Renal pelvis (tissue), 12 donors: ENCODE measurements at places on chromosomes 11 and 22.

- DNase-seq, result no peak
Observed at GRCh38 chr22:22810471-22810870, 77.1 kb upstream of the IGLL5 start.

DNA sequence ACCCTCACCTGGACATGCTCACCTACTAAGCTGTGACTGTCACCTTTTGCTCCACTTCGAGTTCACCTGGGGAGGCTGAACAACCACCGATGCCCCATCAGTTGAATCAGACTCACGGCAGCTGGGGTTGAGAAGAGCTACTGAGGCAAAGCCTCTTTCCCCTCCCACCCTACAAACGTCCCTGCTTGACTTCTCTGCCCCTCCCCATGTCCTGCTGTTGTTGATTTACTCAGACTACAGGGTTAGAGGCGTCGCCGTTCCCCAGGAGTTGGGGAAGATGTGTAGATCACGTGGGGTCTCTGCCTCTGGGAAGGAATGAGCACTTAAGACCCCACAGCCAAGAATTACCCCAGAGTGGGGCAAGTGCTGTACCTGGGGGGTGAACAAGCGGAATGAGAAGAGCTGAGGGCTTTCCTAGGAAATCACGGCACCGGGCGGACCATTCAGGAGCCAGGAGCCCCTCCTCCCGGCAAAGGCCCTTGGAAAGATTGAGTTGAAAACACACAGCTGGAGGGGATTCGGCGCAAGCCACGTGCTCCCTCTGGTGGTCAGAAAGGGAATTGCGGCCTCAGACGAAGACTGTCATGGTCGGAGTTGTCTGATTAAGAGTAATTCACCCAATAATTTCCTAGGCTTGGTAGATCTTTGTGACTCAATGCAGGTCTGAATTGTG, 7.0 kb downstream of the FXYD2 start:
- peak; percentile 86 for DNase-seq

DNA sequence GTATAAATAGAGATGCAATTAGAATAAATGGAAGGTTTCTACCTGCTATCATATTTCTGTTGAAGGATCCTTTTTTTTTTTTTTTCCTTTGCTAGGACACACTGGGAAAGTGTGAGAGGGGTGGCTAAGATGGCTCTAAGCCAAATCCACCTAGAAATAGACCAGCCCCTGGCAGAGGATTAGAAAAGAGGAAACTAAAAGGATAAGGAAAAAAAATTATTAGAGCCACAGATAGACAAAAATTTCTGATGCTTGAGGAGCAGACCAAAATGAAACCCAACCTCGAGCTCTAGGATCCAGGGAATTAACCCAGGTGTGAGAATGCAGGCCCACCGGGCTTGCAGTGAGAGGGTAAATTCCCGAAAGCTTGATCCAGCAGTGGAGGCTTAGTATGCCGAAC, 262.3 kb downstream of the CADM1 start:
- no peak for DNase-seq

- DNase-seq, result no peak
Observed at GRCh38 chr22:47098554-47098953, 336.1 kb downstream of the TBC1D22A start.

- DNase-seq, result no peak
Observed at GRCh38 chr11:110979696-110980095, 265.8 kb upstream of the POU2AF2 start.

DNA sequence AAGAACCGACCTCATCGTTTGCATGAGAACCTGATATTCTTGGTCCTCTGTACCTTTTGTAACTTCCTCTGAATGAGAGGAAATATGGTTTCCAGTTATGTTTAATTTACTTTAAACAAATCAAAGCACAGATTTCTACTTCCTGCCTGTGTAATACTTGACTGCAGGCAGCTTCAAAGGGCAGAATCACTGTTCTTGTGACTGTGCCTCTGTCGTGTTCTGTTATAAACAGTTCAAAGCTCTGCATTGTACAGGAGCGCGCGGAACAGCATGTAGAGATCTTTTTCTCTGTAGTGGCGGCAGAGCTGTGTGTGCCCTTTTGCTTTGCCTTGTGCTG, 73.2 kb upstream of the CLDN5 start:
- DNase-seq, result no peak

DNA sequence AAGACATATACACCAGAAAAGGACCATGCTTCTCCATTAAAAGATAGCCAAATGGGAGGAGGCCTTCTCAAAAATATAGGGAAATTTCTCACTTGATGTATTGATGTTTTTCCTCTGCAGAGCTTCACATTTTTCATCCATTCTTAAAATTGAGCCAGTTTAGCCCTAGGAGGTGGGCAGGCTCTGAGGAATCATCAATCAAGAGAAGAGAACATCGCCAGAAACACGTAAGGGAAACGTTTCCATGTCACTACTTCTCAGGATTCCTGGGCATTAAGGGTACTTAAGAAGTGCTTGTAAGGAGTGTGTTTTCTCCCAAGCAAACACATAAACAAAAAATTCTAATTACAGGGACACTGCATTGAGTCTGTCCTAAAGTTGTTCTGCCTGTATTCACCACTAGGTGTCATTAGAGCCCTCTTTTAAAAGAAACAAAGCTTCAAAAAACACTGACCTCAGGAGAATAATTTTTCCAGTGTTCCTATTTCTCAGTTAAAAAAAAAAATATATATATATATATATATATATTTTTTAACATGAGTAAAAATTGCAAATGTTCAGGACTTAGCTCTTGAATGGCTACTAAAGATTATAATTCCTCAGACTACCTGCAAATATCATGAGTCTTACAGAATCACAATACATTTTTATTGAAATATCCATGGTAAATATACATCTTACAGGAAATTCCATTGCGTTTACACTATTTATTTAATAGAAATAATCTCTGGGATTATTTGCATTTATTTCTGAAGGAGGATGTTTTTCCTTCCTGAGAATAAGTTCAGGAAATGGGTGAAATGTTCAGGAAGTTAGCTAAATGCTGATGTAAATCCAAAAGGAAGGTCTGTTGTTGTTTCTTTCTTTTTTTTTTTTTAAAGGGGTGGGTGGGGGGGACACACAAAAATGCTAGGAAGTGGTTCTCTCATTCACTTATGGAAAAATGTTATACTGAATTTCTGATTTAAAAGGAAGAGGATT, 16.0 kb downstream of the FZD4 start:
- DNase-seq, result no peak

- DNase-seq, result no peak
Observed at GRCh38 chr11:6615882-6616585, 3.2 kb downstream of the TPP1 start.

GRCh38 chr11:68017980-68018729, 8.0 kb downstream of the ALDH3B1 start:
- DNase-seq, result no peak

DNA sequence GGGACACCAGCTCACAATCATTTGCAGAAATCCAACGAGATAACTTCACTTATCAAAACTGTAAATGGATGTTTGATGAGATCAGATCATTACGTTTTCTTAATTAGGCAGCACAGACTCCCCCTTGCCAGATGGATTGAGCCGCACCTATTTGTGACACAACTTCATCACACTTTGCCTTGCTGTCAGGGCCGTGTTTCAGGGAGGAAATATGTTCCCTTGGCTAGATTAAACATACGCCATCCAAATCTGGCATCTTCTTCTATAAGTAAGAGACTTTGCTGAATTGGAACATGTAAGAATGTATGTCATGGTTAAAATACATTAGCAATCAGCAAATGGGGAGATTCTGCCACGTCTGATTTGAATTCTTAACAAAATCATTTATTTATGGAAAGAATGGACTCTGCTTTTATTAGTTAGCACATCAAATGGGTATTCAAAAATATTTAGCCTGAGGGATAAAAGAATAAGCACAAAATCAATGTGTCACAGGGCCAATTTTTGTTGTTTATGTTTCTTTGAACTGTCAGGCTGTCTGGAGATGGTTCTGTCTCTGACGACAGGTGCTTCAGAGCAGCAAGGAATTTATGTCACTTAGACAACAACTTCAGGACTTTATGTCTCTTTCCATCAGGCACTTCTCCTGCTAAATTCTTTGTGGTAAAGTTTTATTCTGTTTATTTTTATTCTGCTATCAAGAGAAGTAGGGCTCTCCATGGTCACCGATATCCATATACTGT, 326.1 kb upstream of the NCAM1 start:
- no peak for DNase-seq

GRCh38 chr22:34812631-34813030, 253.3 kb upstream of the ISX start:
- DNase-seq, result no peak

DNA sequence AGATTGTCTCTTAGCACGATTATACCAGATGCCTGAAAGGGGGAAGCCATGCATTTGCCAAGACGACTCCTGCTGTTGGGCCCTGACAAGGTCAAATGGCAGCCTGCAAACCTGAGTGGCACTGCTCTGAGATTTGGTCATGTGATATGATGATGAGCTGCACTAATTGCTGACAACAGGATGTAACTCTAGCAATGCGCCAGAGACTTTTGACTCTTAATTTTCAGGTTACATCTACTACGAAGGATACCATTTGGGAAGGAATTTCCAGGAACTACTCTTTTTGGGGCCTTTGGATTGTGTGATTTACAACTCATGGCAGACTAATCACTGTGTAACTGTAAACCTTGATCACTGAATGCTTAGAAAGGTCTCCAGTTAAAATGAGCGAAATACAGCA, 13.1 kb downstream of the TREH start:
- DNase-seq, result peak; percentile 61

DNA sequence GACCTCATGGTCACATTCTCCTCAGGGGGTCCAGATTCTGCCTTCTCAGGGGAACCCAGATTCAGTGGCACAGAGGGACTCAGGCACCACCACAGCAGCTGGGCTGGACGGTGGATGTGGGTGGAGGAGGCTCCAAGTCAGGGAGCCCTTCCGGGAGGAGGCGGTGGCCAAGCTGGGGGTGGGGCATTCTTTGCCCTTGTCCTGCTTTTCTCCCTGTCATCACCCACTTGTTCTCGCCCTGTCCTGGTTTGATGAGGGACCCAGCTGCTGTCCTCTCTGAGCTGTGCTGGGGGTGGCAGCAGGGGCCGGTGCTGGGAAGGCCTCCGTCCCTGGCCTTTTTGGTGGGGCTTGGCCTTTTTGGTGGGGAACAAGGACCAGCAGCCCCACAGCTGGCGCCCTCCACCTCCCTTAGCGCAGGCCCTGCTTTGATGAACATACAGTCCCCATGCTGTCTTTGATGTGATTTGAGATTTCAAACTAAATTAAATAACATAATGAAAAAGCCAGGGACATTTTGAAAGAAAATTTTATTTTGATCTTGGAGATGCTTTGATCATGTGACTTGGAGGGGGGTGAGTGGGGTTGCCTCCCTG, 1168.2 kb downstream of the BRD1 start:
- no peak for DNase-seq
